NCI-H748 treated with DMSO at 0.1 percent for 48 hours (cell line): ENCODE measurements at places on chromosomes 2 and 18.

- DNase-seq: peak; percentile 21
Observed at GRCh38 chr2:144452169-144452988, 67.5 kb downstream of the ZEB2 start.

DNA sequence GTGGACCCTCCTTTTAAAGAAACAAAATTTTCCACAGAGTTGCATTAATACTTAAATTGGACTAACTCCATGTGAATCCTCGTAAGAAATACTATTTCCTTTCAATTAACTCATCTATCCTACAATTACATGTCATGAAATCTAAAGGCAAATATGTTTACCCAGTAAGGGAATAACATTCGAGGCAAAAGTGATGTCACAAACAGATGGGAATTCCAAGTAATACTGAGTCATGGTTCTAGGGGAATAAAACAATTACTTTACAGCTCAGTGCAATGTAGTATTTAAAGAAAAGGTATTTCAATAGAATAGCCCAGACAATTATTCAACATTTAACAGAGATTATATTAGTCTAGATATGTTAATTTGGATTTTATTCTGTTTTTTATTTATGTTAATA lies 205.8 kb downstream of the ZNF385B start:
- no peak for DNase-seq

- DNase-seq: no peak
Observed at GRCh38 chr2:217356781-217357180, 496.9 kb upstream of the TNP1 start.

DNA sequence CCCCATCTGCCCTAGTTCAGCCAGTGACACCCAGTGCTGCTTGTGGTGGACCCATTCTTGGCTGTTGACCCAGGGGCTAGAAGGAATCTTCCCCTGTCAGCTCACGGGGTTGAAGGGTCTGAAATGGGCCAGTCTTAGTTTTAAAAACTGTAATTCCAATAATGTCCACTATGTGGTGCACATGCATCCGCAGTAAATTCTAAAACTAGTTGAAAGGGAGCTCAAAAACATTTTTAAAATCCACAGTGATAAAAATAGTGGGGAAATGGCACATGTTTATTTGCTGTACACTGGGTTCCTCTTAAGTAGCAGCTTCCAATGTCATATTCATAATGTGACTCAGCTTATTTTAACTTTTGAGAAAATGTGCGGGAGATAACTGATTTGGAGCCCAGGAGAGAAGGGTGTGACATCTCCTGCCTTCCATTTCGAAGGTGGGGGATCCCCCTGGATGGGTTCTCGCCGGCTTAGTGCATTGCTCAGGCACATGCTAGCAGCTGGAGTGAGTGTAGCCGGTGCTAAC lies 32.8 kb downstream of the GRHL1 start:
- DNase-seq: peak; percentile 7

DNA sequence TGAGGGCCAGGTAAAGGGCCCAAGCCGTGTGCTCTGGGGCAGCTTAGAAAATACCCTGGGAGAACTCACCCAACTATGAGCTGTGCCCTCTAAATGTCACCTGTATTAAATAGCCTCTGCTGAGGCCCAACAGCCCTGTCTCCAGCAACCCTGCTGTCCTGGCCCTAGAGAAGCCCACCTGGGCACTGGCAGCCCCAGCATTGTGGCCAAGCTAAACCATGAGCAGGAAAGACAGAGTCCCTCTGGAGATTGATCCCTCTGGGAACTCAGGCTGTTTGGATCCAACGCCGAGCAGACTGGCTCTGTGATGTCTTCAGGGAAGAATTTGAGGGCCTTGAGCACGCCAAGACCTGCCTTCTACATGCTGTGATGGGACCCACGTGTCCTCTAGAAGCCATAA lies 126.5 kb downstream of the TTC32 start:
- DNase-seq: no peak

- DNase-seq: no peak
Observed at GRCh38 chr2:164797627-164798026, 44.0 kb downstream of the COBLL1 start.

GRCh38 chr18:11784674-11785304 lies 66.4 kb upstream of the CHMP1B start:
- DNase-seq: no peak

GRCh38 chr2:238644095-238645081 lies 203.5 kb upstream of the TWIST2 start:
- DNase-seq: no peak

DNA sequence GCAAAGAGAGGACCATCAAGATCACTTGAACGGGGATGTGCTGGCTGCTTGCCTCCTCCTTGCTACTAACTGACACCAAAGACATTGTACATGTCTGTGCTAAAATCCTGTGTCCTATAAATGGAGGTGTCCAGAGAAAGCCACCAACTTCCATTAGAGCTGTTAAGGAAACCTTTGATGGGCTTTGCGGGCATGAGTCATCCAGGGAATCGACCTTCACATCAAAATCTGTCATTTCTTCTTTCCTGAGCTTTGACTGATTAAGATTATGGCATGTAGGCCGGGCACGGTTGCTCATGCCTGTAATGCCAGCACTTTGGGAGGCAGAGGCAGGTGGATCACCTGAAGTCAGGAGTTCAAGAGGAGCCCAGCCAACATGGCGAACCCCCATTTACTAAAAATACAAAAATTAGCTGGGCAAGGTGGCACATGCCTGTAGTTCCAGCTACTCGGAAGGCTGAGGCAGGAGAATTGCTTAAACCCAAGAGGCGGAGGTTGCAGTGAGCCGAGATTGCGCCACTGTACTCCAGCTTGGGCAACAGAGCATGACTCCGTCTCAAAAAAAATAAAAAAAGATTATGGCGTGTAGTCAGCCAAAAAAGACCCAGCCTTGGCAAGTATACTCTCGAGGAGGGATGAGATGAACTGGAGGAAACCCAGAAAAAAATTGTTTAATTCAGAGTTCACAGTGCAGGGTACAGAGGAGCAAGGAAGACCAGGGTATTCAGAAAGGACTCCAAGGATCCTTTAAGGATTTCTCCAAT lies 115.8 kb downstream of the CABLES1 start:
- DNase-seq: no peak

DNA sequence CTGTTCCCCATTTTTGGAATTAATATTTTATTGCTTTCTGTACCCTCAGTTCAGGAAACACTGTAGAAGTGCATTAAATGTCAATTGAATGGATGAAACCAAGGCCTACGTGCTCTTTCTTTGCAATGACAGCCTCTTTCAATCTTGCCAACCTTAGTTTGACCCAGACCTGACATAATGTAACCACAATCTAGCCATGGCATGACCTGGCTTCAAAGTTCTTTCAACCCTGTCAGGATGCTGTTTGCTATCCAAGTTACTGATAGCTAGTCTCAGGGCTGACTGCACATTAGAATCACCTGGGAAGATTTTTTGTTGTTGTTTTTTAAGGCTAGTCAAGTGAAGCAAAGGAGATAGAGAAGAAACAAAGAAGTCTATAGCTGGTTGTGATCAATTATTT lies 190.9 kb upstream of the PKDCC start:
- no peak for DNase-seq

GRCh38 chr2:196515051-196515450 lies 124.5 kb upstream of the CCDC150 start:
- no peak for DNase-seq

DNA sequence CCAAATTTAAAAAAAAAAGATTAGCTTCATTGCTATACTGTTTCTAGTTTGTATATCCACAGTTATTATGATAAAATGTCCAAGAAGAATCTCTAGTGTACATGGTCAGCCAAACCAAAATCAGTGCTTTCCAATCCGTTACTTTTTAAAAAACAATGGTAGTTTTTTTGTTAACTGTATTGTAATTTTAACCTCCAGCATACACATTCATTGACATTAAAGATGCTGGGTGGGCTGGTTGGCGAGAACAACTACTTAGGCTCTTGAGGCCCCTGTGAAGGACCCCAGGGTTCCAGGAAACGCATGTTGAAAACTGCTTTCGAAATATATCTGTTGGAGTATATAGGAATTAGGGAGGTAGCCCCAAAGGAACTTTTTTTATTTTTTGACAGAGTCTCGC lies 107.3 kb upstream of the RASGRP3 start:
- no peak for DNase-seq

GRCh38 chr18:49639643-49640391 lies 78.0 kb downstream of the LIPG start:
- DNase-seq: no peak

DNA sequence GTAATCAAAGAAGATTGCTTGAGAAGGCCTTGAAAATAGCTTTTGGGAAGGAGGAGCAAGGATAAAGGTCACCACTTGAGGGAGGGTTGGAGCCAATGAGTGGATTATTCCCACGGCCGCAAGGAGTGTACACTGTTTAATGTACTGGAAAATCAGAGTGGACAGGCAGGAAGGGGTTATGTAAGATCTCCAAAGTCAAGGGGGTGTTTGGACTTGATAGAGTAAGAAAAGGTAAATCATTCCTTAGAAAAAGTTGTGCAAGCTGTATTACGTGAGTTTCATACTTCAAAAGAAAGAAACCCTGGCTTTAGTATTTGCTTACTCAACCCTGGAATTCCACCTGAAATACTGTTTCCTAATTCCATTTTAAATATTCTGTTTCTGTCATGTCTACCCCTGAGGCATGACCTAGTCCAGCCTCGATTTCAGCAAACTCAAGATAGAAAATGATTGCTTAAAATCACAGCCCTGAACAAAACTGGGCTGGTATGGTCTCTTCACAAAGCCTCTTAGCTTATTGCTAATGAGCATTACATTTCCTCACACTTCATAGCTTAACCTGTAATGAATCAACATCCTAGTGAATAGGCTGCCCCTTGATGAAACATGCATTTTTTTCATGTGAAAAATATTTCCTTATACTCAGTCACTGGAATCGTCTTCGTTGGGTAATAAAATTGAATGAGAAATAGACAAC lies 1.1 kb downstream of the MREG start:
- no peak for DNase-seq

DNA sequence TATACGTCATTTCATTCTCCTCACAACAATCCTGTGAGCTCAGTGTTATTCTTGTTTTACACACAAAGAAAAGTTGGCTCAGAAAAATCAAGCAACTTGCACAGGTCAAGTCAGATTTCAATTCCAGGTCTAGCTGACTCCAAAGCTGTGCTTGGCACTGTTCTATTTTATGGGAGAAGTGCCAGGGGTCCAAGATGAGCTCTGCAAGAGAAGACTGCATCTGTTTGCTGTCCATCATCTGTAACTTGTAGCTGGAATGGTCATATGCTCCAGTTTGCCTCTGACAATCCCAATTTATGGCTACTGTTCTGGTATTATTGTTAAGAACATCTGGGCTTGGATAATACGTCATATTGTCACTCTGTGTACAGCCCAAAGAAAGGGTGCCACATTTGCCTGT lies 28.9 kb downstream of the KCNF1 start:
- DNase-seq: no peak

DNA sequence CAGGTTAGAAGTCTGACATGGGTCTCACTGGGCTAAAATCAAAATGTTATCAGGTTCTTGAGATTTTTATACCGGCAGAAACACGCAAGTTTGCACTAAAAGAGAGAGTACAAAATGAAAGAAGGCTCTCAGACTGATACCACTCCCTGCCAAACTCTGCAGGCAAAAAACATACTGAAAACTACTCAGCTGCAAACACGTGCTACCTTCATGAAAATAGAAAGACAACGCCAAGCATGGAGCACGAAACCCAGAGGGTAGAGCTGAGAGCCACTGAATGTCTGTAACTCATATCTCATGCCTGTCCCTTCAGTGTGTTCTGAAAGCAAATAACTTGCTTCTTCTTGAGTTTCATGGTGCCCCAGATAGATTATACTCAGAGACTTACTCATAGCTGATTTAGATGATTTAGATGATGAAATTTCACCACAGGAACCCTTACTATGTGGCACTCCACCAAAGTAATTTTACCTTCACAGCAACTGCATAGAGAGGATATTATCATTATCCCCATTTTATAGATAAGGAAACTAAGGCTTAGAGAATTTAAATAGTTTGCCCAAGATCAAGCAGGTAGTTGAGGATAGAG lies 313.0 kb upstream of the SLC39A10 start:
- no peak for DNase-seq

DNA sequence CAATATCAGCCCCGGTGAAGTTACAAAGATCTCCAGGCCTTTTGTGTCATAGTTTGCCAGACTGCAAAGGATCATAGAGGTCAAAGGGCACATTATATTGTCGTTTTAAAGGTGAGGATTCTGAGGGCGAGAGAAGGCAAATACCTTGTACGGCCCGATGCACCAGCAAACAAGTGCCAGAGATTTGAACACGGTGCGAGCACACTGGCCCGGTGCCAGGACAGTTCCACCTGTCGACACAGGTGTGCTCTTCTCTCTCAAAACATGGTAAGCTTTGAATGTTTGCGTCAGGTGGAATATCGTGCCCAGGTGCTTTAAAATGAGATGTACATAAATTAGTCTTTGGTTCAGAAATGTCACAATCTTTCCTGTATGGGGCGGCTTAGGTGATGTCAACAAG lies 776.1 kb upstream of the ID2 start:
- DNase-seq: peak; percentile 96

DNA sequence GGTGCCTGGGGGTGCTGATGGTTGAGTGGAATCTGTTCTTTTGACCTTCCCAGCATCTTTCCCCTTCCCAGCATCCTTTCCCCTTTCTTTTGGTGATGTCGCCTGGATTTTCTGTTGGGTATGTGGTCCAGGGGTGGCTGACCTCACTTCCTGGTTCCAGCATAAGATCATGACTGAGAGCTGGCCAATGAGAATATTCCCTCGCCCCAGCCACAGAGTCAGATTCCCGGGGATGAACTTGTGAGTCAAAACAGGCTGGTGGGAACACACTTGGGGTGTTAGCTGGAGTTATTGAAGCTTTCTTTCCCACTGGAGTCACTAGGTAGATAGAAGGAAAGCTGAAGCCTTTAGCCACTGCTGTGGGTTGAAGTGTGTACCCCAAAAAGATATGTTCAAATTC lies 28.0 kb upstream of the FOSL2 start:
- DNase-seq: no peak

DNA sequence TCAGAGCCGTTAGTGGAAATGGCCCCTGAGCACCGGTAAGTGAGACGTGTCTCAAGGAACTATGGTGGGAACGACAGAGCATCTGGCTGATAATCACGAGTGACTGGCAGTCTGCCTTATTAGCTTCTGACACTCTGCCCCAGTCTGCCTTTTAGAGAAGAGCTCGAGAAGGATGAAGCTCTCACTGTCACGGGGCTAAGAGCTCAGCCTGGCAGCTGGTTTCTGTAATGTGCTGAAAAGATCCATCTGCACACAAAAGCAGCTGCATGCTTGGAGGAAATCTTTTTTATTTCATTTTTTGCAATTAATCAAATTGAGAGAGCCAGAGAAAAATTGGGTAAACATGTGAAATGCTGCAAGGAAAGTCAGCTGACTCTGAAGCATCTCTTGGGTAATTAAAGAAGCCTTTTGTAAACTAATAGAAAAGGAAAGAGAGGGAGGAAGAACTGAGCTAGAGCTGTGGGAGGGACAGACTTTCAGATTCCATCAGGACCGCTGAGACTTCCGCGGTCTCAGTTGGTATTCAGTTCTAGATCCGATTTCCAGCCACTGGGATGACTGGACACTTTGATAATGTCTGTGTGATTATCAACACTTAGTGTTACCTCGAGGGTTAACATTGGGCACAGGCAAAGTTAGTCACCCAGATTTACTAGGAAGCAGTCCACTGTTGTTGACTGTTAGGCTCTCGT lies 24.4 kb downstream of the MBP start:
- DNase-seq: no peak
